ENCODE measurements at places on chromosomes 16 and 17.

DNA sequence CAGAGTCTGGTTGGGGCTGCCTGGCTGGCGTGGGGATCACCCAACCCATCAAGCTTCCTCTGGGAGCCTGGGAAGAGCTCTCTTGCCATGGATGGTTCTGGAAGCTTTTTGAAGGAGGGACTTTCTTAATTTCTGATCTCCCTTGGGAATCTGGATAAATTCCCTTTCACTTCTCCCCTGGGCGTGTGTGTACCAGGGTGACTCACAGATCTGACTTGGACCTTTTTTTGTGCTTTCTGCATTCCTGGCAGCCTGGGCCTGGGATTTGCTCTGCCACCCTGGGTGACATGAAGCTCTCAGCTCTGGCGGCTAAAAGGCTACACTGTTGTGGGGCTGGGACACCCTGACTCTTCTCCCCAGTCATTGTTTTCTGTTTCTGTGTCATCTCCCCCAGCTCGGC, 70.1 kb downstream of the ABCC1 start:
- DNase-seq: no peak

DNA sequence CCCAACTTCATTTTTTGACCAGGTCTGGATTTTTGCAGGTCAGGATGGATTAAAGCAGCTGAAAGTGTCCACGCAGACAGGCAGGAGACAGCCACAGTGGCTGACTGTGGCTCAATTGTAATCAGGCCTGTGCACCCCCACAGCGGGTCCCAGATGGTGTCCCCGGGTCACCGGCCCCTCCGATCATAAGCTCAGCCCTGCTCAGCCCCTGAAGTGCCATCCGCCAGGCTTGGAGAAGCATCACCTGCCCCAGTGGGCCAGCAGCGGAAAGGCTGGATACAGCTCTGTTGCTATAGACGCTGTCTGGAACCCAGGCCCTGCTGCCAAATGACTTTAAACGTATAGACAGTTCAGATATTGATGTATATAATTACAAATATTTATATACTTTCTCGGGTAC, 60.6 kb downstream of the RPH3AL start:
- DNase-seq: no peak

GRCh38 chr16:47061204-47061603, 82.5 kb downstream of the NETO2 start:
- DNase-seq: no peak

DNA sequence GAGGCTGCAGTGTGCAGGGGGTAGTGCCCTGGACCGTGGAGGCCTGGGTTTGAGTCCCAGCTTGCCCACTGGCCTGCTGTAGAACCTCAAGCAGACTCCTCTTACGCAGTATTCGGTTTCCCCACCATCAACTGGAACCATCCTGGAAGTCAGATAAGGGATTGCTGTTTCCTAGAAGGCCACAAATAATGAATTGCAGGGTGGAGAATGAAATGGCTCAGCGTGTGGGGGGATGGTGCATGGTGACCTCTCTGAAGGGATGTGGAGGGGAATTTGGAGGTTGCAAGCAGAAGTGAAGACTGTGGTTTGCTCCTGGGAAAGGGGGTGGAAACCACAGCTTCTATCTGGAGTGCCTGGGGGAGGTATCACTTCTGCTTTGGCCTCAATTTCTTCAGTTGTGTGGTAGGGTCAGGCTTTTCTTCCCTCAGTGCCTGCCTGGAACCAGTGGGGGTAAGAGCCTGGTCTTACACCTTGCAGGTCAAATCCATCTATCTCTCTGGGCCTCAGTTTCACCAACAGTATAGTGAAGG, 1.7 kb downstream of the ADGRG5 start:
- DNase-seq: peak; percentile 85

- no peak for DNase-seq
Observed at GRCh38 chr17:32141258-32141657, 1.0 kb upstream of the RHOT1 start.

DNA sequence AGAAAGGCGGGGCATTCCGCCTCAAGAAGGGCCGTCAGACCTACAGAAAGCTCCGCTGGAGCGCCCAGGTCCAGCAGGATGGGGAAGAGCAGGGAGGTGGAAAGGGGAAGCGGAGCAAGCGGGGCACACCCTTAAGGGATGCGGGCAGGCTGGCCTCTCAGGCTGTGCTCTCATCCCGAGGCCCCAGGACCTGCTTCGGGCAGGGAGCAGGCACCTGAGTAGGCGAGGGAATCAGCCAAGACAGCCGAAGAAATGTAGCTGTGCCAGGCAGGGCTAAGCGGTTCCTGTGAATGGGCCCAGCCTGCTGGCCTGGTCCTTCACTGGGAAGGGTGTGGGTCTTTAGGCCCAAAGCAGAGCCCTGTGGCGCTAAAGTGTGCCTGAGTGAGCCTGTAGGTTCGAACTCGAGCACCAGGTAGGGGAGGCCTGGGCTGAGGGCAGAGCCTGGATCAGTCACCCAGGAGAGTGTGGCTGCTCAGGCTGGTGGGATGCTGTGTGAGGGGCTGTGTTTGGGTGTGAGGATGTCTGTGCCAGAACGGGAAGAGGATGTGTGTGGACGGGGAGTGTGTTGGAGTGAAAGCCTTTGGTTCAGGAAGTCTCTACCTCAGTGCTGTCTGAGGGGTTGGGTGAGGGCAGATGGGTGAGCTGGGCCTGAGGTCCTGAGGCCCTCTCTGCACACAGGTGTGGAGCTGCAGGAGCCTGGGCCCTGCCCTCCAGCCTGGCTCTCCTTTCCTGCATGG, 3.3 kb downstream of the TBX4 start:
- no peak for DNase-seq

- DNase-seq: no peak
Observed at GRCh38 chr17:74758848-74759168, 10.4 kb downstream of the NHERF1 start.

DNA sequence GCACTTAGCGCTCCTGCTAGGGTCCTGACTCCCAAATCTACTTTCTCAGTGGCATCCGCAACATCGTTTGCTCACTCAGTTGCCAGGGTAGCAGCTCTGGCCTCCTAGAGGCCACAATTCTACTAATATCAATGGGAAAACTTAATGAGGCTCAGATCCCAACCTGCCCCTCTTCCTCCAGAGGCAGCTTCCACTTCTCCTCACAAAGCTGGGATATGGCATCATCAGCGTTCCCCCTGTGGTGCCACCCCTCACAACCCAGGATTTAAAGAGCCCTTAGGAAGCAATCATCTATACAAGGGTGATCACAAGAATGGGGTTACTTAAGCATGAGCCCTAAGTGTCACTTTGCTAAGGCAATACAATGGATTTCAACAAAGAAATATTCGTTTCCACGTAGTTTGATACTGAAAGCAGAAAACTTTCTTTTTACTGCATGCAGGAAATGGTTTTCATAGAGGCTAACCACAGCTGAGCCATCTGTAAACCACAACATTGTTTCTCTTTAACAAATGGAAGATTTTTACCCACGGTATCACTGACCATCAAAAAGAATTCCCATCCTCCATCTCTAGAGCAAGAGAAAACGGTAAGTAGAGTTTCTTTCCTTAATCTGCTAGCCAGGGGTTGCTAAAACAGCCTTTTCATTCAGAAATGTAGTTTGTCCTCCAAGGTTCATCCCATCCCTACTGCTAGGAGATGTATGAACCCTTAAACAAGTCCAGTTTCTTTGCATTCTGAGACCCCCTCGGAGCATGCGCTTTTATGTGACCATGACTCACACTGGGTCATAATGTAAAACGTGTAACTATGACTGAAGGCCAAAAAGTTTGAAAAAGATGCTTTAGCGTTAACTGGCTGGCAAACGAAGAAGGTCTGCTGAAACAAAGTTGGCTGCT, 68.3 kb upstream of the BCAR1 start:
- no peak for DNase-seq
